ENCODE measurements at places on chromosomes 11 and 22.
A peak's percentile ranks its signal among the peaks of the same experiment; 100 is the strongest.

DNA sequence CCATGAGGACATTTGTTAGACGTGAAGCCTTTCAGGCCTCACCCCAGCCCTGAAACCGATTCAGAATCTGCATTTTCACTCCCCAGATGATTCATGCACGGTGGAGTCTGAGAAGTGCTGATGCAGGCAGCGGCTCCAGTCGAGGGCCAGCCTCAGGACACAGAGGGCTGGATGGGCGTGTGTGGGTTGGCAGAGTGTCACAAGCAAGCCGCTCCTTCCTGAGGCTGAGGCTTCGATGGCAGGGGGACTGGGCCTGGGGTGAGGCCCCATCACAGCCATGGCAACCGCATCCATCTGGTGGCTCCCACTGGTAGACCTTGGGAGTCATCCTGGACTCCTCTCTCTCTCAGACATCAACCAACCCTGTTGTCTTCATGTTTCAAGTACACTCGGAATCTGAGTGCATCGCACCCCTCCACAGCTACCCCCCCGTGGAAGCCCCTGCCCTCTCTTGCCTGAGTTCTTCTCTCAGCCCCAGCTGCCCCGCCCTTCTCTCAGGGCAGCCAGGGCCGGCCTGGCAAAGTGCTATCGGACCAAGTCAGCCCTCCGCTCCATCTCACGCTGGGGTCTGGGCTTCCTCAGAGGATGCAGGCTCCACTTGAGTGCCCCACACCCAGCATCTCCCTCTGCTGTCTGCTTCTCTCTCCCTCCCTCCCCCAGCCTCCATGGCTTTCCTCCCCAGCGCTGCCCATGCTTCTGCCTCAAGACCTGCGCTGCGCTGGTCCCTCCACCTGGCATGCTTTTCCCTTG, 10.6 kb downstream of the KCNC1 start:
- DNase-seq, result no peak

- no peak for DNase-seq
Measured at GRCh38 chr11:131235328-131236298, 134.8 kb upstream of the NTM start.

DNA sequence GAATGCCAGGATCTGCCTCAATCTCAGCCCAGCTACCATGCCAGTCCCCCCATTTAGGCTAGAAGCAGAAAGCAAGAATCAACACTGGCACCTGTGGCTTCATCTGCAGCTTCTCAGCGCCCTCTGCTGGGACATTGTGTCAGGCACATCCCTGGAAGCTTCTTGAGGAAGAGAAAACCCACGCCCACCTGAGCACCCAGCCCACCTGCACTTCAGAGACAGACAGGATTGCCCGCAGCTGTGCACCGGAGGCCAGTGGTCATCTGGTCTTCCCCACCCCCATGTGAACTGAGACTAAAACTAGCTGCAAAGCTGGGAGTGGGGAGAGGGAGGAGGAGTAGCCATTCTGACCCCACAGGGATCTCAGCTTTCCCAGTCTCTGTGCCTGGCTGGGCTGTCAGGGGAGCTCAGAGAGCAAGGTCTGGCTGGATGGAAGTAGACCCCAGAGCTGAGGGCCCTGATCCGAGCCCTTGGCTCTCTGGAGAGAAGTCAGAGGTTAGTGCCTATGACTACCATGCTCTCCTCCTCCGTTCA, 66.8 kb downstream of the FEZ1 start:
- DNase-seq, result peak; percentile 61

DNA sequence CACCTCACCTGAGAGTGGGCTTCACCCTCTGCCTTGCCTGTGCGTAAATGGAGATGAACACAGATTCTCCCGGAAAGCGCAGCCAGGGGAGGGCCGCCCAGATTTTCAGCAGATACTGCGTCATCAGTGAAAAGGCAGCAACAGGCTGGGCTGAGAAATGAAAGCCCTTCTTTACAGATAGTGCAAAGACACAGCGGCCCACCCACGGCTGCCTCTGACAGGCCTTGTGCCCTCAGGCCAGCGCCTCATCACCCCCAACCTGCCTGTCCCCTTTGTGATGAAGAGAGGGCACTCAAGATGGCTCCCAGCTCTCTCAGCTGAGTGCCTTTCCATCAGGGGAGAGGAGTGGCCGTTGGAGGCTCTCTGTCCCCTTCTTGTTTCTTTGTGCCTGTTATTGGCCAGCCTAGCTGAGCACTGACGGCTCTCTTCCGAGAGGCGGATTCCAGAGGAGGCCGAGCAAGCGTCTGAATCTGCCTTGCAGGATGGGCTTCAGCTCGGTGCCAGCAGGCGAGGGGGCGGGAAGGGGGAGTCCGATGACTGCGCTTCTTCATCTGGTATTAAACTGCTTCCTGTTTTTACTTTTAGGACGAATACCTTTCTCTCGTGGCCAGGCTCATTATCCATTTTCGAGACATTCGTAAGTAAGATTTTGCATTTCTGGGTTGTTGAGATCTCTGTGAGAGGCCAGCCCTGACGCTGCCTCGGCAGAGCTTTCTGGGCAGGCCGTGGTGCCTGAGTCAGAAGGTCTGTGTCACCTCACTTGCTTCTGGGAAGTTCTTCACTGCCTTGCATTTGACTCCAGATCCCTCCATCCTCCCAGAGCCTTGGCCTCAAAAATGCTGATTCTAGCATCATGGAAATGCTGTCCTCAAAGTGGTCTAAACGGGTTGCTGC, 43.7 kb downstream of the MED15 start:
- DNase-seq, result peak; percentile 92

- no peak for DNase-seq
Measured at GRCh38 chr11:74347381-74347780, 35.9 kb upstream of the P4HA3 start.

DNA sequence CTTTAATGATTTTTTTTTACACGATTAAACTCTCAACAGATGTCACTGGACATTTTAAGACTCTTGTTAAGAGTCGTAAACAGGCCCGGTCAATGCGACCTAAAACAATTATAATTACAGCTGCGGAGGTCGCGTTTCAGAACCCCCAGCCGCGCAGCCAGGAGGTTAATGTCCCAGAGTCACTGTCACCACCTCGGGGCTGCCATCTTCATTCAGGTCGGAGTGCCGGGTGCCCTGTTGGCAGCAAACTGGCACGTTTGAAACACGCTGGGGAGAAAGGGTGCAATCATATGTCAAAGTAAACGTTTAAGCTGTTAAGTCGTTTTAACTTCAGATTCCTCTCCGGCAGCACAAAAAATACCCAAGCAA, 711 bp upstream of the PHF21B start:
- DNase-seq, result no peak

GRCh38 chr11:77340501-77340900, 39.0 kb upstream of the GDPD4 start:
- no peak for DNase-seq

DNA sequence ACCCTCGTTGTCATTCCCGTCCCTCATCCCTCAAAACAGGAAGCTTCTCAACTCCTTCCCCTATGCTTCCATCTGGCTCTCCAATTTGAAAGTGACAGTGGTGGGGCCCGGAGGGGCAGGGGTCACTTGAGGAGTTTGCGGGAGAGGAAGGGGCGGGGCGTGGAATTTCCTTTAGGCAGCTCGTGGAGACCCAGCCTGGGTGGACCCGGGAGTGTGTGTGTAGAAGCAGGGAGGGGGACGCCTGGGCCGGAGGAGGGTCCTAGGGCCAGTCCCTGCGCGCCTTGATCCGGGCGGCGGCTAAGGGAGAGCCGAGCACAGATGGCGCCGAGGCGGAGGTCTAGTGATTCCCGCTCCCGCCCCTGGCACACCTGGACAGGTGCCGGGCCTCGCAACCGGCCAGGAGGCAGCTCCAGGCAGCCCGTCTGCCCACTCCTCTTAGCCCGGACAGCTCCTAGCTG, 7.8 kb upstream of the PAX6 start:
- no peak for DNase-seq

DNA sequence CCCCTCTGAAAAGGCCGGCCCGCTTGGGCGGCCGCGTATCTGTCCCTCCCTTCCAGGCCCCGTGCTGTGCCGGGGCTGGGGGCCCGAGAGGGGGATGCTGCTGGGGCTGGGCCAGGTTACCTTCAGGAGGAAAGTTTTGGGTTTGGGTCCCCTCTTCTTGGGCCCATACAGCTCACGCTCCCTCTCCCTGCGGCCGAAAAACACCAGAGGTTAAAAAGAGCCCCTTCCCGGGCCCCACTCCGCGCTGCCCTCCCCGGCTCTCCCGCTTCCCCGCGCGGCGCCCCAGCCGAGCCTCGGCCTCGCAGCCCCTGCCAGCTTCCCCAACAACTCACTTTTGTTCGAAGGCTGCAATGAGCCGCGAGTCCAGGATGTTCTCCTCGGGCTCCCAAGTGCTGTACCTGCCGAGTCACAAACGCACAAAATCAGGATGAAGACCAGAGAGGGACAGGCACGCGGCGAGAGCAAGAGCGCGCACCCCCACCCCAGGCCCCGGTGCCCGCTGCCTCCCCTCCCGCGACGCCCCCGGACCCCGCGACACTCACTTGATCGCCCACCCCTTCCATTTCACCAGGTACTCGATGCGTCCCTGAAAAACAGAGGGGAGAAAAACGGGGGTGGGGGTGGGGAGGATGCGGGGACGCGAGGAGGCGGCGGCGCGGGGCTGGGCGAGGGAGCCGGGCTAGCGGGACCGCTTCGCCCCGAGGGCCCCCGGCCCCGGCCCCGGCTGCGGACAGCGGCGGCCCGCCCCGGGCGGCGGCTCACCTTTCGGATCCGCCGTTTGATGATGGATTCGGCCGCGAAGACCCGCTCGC, 450 bp downstream of the CBX6 start:
- DNase-seq, result no peak

- DNase-seq, result no peak
Measured at GRCh38 chr11:76962583-76963416, 71.4 kb upstream of the B3GNT6 start.

- peak; percentile 38 for DNase-seq
Measured at GRCh38 chr11:128187835-128188234, 399.5 kb downstream of the ETS1 start.

GRCh38 chr22:42056757-42057511, 13.7 kb downstream of the NAGA start:
- DNase-seq, result no peak

GRCh38 chr11:22049276-22049675, 143.6 kb upstream of the ANO5 start:
- DNase-seq, result no peak

DNA sequence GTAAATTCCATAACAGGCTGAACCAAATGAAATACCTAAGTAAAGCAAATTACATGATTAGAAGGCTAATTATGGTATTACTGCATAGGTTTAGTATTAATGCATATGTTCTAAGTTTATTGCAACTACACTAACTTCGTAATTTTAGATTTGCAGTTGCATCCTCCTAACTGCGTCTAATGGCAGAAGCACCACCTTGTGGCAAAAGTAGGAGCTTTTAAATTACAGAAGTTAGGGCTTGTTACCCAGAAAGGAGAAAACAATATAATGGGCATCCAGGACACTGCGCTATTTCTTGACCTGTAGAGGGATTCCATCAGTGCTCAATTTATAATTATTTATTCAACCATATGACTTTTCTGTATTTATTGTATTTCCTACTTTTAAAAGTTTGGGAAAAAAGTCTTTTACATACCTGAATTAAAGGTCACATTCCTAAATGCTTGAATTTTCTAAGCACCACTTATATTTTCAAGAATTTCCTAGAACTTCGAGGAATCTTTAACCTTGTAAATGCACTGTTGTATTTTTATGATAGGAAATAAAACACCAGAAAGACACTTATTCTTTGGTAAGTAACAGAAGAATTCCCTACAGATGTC, 16.3 kb upstream of the GPR83 start:
- peak; percentile 54 for DNase-seq

GRCh38 chr11:19845626-19846025, 133.0 kb downstream of the NAV2 start:
- DNase-seq, result no peak

GRCh38 chr11:57439786-57440185, 12.9 kb upstream of the SLC43A3 start:
- no peak for DNase-seq

GRCh38 chr22:23113847-23114720, 27.7 kb downstream of the RSPH14 start:
- no peak for DNase-seq

- no peak for DNase-seq
Measured at GRCh38 chr22:44623771-44624510, 78.1 kb upstream of the PRR5 start.

- DNase-seq, result no peak
Measured at GRCh38 chr11:68074584-68075352, 35.9 kb downstream of the TCIRG1 start.

DNA sequence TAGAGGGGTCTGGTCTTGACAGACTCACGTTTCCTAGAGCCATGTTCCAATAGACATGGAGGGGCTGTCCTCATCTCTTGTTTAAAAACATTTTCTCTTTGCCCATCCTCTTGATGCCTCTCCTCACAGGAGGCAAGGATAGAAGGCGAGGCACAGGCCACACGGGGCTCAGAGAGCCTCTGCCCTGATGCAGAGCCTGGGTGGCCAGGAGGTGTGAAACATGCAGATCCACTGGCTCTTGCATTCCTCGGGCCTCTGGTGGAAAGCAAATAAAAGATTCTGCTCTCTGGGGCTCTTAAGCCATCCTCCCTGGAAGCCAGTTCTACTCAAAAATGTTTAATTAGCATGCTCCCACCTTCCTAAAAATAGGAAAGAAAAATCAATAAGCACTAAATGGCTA, 43.6 kb upstream of the NTM start:
- DNase-seq, result no peak

- DNase-seq, result no peak
Measured at GRCh38 chr11:114145166-114145775, 85.8 kb downstream of the ZBTB16 start.

GRCh38 chr11:132312701-132313111, 942.3 kb downstream of the NTM start:
- DNase-seq, result peak; percentile 51

GRCh38 chr11:45451766-45452440, 165.8 kb upstream of the SYT13 start:
- no peak for DNase-seq

- no peak for DNase-seq
Measured at GRCh38 chr22:24117942-24118341, 63.3 kb upstream of the SUSD2 start.

- DNase-seq, result no peak
Measured at GRCh38 chr11:123292647-123293046, 97.6 kb upstream of the CLMP start.

GRCh38 chr22:49967706-49968208, 7.2 kb downstream of the PIM3 start:
- DNase-seq, result peak; percentile 28

DNA sequence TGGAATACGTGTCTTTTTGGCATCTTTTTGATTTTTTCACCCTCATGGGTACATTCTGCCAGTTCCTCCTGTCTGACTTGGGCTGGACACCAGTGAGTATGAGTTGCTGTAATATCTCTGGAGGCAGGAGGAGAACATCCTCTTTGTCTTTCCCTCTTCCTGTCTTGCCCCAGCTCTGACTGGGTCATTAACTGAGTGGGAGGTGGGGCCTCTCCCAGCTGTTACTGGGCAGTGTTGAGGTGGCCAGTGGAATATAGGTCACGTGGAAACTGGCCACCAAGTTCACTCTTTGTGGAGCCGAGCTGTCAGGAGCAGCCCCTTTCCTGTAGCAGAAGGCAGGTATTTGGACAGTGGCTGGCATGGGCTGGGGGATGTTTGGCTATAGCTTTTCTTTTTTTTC, 2.2 kb downstream of the GLB1L2 start:
- no peak for DNase-seq

GRCh38 chr11:35487532-35488078, 37.8 kb downstream of the PAMR1 start:
- peak; percentile 29 for DNase-seq

GRCh38 chr11:20311444-20311843, 52.1 kb upstream of the HTATIP2 start:
- DNase-seq, result no peak

GRCh38 chr11:109085708-109086373, 336.1 kb upstream of the C11orf87 start:
- DNase-seq, result peak; percentile 72

GRCh38 chr11:36803084-36803483, 205.0 kb upstream of the RAG2 start:
- DNase-seq, result no peak

GRCh38 chr11:34449013-34449412, 10.3 kb downstream of the CAT start:
- no peak for DNase-seq

All from AG08395 (cell line).